ENCODE measurements at places on chromosomes 12 and 14. TPM values are rescaled to one million over a fixed set of nuclear protein-coding genes. Genes with fewer than 3 reads are reported as not detected.
A peak's percentile ranks its signal among the peaks of the same experiment; 100 is the strongest.

- no peak for DNase-seq
- H3K36me3 ChIP-seq, result no peaks in the 10 kb centered on the region
- peaks cover 15% of the 10 kb centered on the region for H3K4me1 ChIP-seq
- H3K27ac ChIP-seq, result peak overlapping the region; percentile 42
Observed at GRCh38 chr14:38404100-38404541, 148.2 kb upstream of the CLEC14A start.

GRCh38 chr12:120012067-120012621 is 23.1 kb downstream of the BICDL1 start:
- no peak overlapping the region for H3K27ac ChIP-seq
- H3K4me1 ChIP-seq, result no peaks in the 10 kb centered on the region
- H3K4me3 ChIP-seq, result no peak overlapping the region

GRCh38 chr12:96225044-96225855 is 31.1 kb downstream of the ELK3 start:
- H3K4me3 ChIP-seq, result no peak overlapping the region
- H3K4me1 ChIP-seq, result peaks cover 12% of the 10 kb centered on the region
- peaks cover 45% of the 10 kb centered on the region for H3K36me3 ChIP-seq
- DNase-seq, result no peak
- no peaks in the 10 kb centered on the region for H3K27me3 ChIP-seq
- H3K27ac ChIP-seq, result no peak overlapping the region

GRCh38 chr12:25896981-25897380 is 61.5 kb upstream of the RASSF8 start:
- DNase-seq, result no peak
- no peaks in the 10 kb centered on the region for H3K27me3 ChIP-seq
- H3K4me1 ChIP-seq, result no peaks in the 10 kb centered on the region

GRCh38 chr14:99519347-99519881 is 38.2 kb downstream of the CCNK start:
- peaks cover 41% of the 10 kb centered on the region for H3K36me3 ChIP-seq
- no peak overlapping the region for H3K4me3 ChIP-seq
- DNase-seq, result no peak
- no peak overlapping the region for H3K27ac ChIP-seq
- no peaks in the 10 kb centered on the region for H3K27me3 ChIP-seq

DNA sequence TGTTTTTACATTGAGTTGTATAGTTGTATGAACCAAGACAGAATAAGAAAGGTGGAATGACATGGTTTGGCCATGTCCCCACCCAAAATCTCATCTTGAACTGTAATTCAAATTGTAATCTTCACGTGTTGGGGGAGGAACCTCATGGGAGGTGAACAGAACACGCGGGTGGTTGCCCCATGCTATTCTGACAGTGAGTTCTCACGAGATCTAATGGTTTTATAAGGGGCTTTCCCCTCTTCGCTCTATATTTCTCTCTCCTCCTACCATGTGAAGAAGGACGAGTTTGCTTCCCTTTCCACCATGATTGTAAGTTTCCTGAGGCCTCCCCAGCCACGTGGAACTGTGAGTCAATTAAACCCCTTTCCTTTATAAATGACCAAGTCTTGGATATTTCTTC is 25.3 kb downstream of the DDHD1 start:
- H3K4me1 ChIP-seq, result no peaks in the 10 kb centered on the region
- no peak overlapping the region for H3K27ac ChIP-seq
- H3K4me3 ChIP-seq, result no peak overlapping the region
- no peak for DNase-seq
- no peaks in the 10 kb centered on the region for H3K36me3 ChIP-seq

- no peak overlapping the region for H3K4me3 ChIP-seq
- no peaks in the 10 kb centered on the region for H3K4me1 ChIP-seq
- H3K36me3 ChIP-seq, result no peaks in the 10 kb centered on the region
- H3K27me3 ChIP-seq, result no peaks in the 10 kb centered on the region
- no peak overlapping the region for H3K27ac ChIP-seq
- no peak for DNase-seq
Observed at GRCh38 chr12:100254876-100255275, 12.0 kb downstream of the DEPDC4 start.

GRCh38 chr12:56670836-56671235 is 17.2 kb downstream of the PTGES3 start:
- no peaks in the 10 kb centered on the region for H3K27me3 ChIP-seq
- H3K4me1 ChIP-seq, result no peaks in the 10 kb centered on the region
- DNase-seq, result no peak

CLECL1 gene
- not detected for total RNA-seq

BICDL1 gene
- not detected for total RNA-seq

CISTR gene
- not detected for total RNA-seq

CARMIL3 gene
- not detected for total RNA-seq

Data from SJSA1 (cell line).